SK-N-SH treated with all-trans-retinoic acid at 6 μM for 48 hours (cell line): ENCODE measurements at places on chromosomes 5 and 9.

DNA sequence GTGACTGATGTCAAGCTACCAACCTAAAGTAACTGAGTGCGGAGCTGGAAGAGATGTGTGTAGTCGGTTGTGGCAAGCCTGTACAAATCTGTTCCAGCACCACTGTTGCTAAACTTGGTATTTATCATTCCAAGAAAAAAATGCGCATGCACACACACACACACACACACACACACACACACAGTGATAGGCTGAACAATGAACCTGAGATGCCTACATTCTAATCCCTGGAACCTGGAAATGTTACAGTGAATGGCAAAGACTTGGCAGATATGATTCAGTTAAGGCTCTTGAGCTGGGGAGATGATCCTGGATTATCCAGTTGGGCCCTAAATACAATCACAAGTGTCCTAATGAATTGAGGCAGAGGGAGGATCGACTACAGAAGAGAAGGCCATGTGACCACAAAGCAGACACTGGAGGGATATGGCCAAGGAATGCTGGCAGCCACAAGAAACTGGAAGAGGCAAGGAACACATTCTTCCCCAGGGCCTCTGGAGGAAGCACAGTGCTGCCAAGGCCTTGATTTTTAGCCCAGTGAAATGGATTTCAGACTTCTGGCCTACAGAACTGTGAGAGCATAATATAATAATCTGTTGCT is 49.7 kb upstream of the LHFPL2 start:
- peak; percentile 59 for ATAC-seq

DNA sequence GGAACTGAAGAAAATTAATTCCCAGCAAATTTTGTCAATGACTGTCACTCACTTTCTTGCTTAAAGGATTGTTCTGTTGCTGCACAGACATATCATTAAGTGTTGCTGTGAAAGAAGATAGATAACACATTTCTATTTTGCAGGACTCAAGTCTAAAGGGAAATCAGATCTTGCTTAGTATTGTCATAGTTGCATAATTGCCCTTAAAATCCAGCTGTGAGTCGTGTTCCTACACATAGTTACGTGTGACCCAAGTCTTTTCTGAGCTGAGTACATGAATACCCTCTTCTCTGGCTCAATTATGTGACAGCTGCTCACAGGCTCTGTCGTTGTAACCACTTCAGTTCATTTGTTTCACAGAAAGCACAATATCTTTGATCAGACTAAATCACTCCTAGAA is 390.8 kb downstream of the DTWD2 start:
- ATAC-seq: no peak

DNA sequence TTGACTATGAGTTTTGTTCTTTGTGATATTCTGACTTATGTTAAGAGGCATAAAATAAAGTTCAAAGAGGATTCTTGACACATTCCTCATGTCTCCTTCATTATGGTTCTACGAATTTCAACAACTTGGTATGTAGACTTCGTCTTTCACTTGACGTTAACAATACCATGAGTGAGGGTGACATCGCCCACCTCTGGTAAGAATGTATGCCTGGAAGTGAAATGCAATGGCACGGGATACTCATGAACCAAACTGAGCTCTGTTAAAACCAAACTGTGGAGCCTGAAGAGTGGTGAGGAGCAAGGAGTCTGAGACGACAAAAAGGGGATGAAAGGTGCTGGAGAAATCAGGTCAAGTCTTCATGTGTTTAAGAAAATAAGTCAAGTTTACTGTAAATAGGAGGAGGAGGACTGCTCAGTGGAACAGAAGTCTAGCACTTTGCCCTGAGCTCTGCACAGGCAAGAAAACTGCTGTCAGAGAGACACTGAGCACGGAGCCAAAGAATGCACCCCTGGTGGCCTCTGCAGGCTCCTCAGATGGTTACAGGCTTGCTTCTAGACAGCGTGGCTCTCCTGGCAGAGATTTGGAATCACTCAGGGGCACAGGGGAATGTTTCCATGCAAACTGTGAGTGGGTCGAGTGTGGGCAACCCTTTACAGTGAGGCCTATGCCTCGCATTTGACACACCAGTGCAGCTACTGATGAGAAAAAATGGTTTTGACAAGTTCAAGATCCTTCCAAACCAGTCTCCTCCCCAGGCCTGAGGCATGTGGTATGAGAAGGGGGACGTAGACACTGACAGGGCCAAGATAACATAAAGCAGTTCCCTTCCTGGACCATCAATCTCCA is 470.1 kb downstream of the IRX1 start:
- no peak for ATAC-seq

DNA sequence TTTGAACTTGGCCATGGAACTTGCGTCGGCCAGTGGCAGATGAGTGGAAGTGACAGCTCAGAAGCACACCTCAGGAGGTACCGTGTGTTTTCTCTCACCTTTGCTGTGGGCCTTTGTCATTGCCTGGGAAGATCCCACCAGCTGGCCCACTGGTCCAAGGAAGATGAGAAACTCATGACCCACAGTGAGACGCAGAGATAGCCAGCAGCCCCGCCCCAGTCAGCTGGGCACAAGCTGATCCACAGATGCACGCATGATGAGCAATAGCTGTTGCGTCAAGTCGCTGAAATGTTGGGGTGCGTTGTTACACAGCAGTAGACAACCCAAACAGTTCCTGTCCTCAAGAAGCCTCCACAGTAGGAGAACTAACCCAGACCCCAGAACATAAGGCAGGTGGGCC is 30.8 kb upstream of the UNC5A start:
- no peak for ATAC-seq

DNA sequence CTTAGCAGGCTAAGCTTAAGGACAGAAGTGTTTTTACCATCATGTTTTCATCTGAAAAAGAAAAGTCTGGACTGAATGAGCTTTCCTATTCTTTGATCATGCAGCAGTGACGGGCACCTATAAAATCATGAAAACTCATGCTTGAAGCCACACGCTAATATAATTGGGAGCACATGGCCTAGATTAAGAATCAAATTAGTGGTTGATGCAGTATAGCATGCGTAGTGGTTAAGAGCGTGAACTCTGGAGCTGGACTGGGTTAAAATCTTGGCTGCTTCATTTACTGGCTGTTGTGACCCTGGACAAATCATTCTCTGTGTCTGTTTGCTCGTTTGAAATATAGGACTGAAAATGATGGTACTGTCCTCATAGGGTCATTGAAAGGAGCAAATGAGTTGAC is 49.9 kb upstream of the IL13 start:
- no peak for ATAC-seq

DNA sequence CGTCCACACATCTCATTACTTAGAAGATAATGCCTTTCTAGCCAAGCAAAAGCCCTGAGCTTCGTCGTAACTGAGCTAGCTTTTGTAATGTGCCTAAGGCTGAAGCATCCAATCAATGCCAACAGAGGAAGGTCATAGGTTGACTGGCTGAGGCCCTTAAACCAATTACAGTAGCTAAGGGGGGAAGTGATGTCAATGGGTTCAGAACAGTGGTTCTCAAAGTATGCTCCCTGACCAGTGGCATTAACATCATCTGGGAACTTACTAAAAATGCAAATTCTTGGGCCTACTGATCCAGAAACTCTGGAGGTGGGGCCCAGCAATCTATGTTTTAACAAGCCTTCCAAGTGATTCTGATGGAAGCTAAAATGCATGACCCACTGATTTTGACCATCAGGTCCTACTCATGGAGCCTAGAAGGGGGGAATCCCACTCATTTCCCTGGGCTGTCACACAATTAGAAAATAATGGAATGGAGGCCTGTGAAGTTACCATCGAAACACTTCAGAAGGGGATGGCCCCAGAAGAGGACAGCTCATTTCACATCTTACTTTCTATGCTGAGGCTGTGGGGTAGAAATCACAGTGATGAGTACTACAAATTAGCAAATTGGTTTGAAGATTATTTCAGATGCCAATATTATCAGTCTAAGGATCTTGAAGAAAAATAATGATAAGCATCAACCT is 4.8 kb upstream of the VLDLR start:
- no peak for ATAC-seq

DNA sequence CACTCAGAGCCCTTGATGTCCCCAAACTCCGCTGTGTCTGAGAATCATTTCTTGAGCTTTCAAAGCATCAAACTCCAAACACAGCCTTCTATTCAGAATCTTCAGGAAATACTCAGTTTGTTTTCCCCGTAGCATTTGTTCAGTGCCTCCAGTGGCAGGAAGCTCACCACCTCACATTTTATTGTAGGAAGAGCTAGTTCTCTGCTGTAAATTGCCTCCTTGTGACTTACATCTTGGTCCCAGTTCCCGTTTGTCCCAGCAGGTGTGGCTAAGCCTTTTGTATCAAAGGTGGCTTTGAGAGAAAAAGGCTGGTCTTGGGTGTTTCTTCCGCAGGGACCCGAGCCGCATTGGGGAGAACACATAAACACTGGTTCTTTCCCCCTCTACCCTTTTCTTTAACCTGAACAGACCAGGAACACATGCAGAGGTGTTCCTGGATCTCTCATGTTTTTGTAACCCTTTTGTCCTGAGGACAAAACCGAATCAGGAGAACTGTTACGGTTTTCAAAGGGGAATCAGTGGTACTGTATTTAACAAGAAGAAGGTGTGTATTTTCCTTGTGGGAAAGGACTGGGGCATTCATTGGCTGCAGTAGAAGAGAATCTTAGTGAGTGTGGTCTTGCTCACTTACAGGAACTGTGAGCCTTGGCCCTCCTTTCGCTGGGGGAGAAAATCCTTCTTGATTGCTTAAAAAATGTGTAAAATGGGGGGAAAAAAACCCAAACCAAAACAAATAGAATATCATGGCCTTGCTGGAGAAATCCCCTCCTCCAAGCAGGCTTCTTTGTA is 1.9 kb downstream of the OSMR start:
- ATAC-seq: no peak

DNA sequence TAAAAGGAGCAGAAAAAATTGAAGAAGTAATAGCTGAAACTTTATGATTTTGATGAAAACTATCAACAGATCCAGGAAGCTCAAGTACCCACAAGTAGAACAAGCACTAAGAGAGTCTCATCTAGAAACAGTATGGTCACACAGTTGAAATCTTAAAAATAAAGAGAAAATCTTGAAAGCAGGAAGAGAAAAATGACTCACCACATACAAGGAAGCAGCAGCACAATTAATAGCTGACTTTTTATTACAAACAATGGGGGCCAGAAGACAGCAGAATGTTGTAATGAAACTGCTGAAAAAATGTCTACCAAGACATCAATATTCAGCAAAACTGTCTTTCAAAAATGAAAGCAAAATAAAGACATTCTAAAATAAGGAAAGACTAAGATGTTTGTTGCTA is 1108.3 kb upstream of the DMAC1 start:
- ATAC-seq: no peak

- no peak for ATAC-seq
These were observed 83.2 kb upstream of the MYO10 start for GRCh38 chr5:17019324-17019723.

DNA sequence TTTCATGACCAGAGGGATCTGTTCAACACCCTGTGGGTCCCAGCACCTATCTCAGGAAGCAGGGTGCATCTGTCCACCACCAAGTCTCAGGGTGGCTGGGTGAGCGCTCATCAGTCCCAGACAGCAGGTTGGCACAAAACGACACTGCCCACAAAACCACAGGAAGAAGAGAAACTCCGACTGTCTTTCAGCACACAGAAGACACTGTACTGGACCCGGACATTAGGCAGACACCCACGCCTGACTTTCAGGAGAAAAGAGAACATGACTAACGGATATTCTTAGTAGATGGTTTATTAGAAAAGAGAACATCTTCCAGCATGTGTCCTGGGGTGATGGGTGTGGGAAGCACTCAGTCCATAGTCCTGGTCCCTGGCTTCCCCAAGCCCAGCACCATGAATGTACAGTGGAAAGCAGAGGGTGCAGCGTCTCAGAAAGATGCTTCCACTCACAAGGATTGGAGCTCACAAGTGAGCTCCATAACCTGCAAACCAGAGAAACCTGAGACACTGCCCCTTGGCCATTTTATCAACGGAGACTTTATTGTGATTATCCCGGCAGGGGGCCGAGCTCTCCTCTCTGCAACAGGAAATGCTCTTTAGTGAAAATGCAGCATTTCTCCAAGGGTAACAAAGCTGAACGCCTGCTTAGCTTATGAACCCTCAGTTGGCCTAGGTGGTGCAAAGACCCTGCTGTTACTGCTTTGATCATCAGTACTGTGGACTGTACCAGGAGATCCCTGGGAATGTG is 35.8 kb upstream of the LCP2 start:
- no peak for ATAC-seq

GRCh38 chr5:176812269-176813259 is 2.2 kb downstream of the UNC5A start:
- peak; percentile 72 for ATAC-seq

- no peak for ATAC-seq
These were observed 297.4 kb downstream of the TENT4A start for GRCh38 chr5:7010591-7010990.

- no peak for ATAC-seq
These were observed 63.9 kb downstream of the TTC39B start for GRCh38 chr9:15243081-15243480.

DNA sequence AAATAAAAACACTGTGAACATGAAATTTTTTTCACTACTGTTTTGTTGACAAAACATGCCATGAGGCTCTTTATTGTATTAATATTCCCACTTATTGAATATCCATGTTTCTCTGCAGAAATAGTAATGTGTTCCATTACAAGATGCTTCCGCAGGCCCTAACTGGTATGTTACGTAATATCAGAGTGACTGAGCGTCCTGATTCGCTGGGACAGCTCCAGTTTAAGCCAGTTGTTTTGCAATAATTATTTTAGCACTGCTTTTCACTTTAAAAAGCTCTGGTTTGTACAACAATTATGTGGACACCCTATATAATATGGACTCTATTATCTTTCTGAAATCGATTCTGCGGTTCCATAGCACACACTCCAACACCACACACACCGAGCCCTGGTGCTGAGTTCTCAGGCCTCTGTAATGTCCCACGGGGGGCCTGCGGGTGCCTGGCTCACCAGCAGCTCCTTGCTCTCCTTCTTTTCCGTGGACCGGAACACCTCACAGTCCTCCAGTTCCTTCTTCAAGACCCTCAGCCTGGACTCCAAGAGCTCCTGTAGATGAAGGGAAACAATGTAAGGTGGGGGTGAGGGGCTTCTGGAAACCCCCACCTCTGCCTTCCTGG is 1.8 kb downstream of the TRIM7 start:
- ATAC-seq: no peak

DNA sequence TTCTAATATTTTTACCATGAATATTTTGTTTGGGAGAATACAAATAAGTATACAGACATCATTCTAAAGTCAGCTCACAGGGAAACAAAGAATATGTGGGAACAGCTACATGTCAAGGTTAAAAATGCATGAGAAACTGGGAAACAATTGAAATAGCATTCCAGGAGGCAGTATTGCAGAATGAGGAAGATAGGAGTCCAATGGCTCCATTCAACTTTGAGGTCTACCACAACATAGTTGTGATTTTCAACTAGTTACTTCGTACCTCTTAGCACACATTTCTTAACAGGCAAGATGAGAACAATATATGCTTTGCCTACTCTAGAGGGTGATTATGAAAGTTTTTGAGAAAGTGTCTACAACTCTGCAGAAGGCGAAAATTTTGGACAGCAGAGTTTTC is 35.2 kb upstream of the CAST start:
- peak; percentile 48 for ATAC-seq

GRCh38 chr5:149782018-149782894 is 52.1 kb downstream of the PPARGC1B start:
- no peak for ATAC-seq
